ENCODE measurements at places on chromosomes 13 and 19.

- DNase-seq, result no peak
These were observed 6.6 kb downstream of the SMAD9 start for GRCh38 chr13:36913463-36913862.

DNA sequence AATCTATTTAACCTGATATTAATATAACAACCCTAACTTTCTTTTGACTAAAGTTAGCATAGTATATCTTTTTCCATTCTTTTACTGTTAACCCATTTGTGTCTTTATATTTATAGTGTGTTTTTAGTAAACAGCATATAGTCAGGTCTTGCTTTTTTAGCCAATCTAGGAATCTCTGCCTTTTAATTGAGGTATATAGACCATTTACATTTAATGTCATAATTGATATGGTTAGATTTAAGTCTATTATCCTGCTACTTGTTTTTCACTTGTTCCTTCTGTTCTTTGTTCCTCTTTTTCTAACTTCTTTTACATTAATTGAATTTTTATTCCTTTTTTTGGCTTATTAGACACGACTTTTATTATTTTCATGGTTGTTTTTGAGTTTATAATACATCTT lies 174.4 kb downstream of the KCTD15 start:
- DNase-seq, result no peak

- no peak for DNase-seq
These were observed 163.0 kb downstream of the HS6ST3 start for GRCh38 chr13:96252903-96253302.

DNA sequence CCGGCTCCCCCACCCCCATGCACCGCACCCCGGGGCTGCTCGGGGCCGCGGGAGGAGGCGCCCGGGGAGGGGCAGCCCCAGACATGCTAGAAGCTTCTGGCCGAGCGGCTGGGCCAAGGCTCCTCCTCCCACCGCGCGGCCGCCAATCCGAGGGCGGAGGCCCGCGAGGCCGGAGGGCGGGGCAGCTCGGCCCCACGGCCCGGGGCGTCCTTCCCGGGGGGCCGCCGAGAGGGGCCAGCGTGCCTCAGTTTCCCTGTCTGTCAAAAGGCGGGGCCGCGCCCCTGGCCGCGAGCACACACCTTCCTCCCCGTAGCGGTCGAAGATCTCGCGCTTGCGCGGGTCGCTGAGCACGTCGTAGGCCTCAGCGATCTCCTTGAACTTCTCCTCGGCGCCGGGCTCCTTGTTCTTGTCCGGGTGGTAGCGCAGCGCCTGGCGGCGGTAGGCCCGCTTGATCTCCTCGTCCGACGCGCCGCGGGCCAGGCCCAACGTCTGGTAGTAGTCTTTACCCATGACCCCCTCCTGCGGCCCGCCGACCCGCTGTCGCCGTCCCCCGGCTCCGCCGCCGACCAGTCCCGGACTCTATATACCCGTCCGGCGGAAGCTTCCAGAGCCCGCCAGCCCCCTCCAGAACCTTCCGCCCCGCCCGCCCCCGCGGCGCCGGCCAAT lies at the start of gene DNAJB1:
TSS of gene DNAJB1 (minus strand) at position 558 of the 666 bp plus-strand sequence. CDS start at position 510, 48 bp downstream.
- DNase-seq, result peak; percentile 47

DNA sequence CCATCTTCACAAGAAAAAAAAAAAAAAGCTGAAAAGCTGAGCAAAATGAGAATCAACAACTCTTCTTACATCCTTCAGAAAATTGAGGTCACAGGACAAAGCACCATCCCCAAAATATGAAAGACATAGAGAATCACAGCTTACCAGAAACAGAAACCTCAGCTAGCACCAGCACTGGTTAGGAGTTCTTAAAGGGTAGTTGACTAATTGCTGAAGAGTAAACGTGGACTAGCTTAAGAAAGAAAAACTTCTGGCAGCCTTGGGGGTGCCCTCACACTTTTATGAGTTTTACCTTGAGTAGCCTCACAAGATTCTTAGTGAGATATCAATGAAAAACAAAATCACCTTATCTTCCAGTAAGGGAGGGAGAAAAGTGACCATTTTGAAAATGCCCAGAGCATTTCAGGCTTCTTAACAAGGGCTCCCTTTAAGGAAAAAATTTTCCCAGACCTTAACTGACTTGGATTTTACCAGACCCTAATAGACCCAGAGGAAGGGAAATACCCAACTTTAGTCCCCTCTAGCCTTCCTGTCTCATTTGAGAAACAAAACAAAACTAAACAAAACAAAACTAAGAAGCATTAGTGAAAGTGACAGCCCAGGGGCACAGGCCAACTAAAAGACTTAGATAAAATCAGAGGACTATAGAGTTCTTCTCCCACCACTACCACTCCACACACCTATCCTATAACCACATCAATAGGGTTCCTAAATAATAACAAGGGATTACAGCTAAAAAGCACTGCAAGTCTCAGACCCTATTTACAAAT lies 888.6 kb downstream of the DIAPH3 start:
- no peak for DNase-seq

DNA sequence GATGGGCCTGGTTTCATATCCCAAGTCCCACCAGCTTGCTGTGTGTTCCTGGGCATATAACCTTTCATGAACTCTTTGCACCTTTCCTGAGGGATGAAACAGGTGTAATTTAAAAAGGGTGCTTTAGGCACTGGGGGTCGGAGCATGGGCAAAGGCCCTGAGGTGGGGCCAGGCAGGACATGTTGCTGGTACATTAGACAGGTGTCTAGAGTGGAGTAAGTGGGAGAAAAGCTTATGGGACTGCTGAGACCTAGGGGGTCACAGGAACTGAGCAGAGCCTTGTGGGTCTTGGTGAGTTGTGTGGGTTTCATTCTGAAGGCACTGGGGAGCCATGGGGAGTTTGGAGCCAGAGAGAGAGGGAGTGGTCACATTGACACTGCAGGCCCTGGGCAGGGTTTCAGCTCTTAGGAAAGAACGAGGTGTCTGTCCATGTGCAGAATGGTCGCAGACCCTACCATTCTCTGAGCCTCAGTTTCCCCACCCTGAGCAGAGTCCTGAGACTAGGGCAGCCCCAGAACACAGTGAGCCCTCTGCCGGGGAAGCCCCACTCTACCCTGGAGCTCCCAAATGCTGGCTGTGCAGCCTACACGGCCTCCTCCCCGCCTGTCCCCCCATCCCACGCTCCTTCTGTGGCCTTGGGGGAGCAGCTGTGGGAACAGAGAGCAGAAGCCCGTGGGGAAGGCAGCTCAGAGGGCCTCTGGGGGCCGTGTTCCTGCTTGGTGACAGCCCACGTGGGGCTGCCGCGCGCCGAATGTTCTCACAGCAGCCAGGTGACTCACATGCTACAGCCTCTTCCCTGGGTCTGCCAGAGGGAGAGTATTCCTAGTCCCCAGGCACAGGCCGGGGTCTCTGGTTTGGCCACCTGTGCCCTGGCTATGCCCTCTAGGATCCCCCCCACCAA lies 7.3 kb upstream of the HOMER3 start:
- DNase-seq, result no peak

DNA sequence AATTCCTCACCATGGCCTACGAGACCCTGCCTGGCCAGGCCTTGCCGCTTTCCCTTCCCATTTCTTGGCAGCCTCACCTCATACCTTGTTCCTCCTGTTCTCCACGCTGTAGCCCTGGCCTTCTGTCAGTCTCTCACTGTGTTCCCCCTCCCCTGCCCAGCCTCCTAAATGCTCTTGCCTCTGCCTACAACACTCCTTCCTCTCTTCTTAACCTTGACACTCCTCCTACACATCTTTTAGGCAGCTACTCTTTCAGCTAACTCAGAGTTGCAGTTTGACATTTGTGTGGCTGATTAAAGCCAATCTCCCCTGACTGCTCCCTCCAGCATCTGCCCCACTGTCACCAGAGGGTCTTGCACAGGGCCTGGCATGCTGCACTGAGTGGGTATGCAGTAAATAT lies 150.8 kb downstream of the FLT1 start:
- DNase-seq, result no peak

DNA sequence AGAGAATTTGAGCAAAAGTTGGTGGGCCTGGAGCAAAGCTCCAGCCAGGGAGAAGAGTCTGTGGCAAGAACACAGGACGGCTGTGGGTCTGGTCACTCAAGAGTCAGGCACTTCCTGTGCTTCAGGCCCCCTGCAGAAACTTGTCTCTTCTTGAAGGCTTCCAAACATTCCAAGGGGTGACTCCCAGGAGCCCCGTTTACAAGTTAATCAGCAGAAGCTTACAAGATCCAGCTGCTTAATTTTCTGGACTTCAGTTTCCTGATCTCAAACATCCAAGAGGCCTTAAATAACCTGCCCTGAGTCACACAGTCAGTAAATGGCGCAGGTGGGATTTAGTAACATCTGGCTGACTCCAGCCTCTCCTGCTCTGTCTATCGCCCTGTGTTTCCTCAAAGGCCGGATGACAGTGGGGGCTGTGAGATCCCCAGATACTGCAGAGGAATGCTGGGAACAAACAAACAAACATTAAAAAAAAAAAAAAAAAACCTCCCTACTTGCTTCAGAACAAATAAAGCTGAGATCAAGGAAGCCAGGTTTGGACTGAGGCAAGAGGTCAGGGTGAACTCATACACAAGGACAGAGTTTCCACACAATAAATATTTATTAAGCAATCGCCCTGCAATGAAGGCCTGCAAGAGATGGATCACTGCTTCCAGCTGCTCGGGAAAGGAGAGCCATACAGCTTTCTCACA lies 175.4 kb upstream of the RFC3 start:
- no peak for DNase-seq

DNA sequence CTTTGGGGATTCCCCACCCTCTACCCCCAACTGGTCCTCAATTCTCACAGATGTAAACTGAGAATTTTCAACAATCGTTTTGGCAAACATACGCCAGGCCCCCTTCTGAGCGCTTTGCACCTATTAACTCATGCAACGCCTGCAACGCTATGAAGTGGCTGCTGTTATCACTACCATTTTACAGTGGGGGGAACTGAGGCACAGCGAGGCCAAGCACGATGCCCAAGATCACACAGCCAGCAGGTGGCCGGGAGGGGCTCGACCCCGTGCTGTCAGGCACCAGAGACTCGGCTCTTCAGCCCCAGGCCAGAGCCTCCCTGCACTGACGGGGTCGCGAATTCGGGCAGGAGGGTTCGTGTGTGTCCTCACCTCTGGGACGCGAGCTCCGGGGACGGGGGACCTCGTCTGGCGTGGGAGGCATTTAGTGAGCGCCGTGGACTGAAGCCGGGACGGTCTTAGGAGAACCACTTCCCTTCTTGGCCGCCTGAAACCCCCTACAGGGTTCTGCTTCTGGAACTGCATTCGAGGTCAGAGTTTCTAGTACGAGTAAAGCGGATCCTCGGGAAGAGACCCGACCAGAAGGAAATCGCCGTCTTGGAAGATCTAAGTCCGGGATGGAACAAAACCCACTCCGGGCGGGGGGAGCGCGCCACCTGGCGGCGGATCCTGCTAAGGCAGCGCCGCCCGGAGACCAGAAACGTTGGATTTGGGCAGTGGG lies 21.0 kb downstream of the ZNF114 start:
- DNase-seq, result no peak

DNA sequence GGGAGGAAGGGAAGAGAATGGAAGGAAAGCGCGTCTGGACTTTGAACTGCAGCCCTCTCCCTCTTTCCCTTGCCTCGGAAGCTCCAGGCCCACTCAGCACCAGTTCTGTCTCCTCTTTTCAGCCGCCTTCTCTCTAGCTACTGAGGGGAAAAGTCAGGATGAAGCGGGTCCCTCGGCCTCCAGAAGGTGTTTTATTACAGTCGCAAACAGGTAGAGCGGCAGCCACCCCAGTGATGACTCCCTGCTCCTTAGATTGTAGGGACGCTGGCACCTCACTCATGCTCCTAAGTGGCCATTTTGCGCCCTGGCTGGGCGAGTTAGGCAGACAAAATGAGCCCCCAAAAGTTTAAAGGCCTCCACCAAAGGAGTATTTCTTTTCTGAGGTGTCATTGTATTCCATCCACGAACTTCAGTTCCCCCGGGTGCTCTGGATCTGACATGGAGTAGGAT lies 954 bp upstream of the STK24 start:
- DNase-seq, result no peak

GRCh38 chr13:25633093-25633492 lies 261.3 kb downstream of the ATP8A2 start:
- no peak for DNase-seq
